Stimulated activated CD4-positive, alpha-beta T cell treated with anti-CD3 and anti-CD28 coated beads, TNF-alpha, amount 100 ng/mL, for 24 hours (primary cell): ENCODE measurements at places on chromosomes 5 and 9.

- DNase-seq: no peak
Measured at GRCh38 chr5:74402553-74402952, 238.0 kb downstream of the ENC1 start.

- DNase-seq: no peak
Measured at GRCh38 chr5:158843305-158843704, 256.4 kb downstream of the EBF1 start.

DNA sequence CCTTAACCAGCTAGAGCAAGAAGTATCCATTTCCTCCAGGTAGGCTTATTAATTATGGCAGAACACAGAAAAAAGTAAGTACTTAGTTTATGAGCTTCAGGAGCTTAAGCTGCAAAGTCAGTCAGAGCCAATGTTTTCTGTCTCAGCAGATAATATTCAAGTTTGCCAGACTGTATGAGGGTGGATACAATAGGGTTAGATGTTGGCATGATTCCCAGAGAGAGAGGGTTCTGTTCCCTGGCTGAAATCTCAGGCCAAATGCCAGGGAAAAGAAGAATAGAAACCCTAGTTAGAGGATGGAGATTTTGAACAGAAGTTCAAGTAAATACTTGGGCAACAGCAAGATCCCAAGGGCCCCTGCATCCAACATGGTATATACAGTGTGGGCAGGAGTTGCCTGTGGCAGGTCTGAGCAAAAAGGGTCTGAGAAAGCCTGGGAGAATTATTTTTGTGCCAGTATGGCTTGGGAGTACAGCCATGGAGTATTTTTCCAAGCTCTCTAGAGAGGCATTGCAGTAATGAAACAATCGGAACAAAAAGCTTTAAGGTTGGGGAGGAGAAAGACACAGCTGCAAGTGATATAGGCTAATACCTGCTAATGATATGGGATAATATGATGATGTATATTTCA lies 31.0 kb upstream of the ISOC1 start:
- DNase-seq: no peak

DNA sequence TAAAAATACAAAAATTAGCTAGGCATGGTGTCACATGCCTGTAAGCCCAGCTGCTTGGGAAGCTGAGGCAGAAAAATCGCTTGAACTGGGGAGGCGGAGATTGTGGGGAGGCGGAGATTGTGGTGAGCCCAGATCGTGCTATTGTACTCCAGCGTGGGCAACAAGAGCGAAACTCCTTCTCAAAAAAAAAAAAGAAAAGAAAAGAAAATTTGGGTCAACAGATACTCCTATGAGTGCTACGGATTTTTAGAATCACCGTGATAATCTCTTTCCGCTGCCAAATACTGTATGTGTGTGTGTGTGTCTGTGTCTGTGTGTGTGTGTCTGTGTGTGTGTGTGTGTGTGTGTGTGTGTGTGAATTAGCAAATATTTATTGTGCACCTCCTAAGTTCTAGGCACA lies 64.4 kb downstream of the ARRDC3 start:
- DNase-seq: no peak

GRCh38 chr9:25613709-25614108 lies 64.5 kb downstream of the TUSC1 start:
- DNase-seq: no peak

- DNase-seq: no peak
Measured at GRCh38 chr9:70160686-70161600, 97.8 kb upstream of the SMC5 start.
